ENCODE measurements at places on chromosomes 5 and 9.
A peak's percentile ranks its signal among the peaks of the same experiment; 100 is the strongest.

DNA sequence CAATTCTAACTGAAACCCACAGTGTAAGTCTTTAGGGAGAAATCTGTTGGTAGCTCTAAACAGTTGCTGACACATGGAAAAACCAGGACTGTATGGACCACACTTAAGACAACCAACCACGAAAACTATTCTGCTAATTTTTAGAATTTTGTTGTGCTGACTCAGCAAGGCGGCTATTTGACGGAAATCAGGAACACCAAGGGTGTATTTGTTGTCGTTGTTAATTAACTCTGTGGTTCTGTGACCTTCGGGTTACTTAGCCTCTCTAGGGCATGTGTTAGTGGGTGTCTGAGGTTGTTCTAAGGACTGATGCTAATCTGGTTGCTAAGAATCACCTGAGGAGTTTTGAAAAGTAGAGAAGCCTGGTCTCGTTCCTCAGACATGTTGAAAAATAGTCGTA lies 79.2 kb downstream of the ATP10B start:
- DNase-seq, result no peak

GRCh38 chr9:93397661-93398373 lies 53.7 kb upstream of the FAM120A start:
- DNase-seq, result peak; percentile 92

DNA sequence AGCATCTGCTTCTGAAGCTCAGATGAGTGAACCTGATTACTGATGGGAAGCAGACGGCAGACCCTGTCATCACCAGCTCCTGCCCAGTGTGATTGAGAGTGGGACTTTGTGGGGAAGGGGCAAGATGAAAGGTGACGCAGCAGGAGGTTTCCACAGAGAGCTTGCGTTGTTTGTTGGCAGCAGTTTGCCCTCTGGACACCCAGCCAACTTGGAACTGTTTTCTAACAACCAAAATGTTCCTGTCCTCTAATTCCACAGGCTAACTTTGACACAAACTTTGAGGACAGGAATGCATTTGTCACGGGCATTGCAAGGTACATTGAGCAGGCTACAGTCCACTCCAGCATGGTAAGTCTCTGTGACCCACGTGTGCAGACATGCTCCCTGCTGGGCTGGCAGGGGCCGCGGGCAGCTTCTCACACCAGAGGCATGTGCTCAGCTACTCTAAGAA lies 20.9 kb downstream of the CYFIP2 start:
- no peak for DNase-seq

DNA sequence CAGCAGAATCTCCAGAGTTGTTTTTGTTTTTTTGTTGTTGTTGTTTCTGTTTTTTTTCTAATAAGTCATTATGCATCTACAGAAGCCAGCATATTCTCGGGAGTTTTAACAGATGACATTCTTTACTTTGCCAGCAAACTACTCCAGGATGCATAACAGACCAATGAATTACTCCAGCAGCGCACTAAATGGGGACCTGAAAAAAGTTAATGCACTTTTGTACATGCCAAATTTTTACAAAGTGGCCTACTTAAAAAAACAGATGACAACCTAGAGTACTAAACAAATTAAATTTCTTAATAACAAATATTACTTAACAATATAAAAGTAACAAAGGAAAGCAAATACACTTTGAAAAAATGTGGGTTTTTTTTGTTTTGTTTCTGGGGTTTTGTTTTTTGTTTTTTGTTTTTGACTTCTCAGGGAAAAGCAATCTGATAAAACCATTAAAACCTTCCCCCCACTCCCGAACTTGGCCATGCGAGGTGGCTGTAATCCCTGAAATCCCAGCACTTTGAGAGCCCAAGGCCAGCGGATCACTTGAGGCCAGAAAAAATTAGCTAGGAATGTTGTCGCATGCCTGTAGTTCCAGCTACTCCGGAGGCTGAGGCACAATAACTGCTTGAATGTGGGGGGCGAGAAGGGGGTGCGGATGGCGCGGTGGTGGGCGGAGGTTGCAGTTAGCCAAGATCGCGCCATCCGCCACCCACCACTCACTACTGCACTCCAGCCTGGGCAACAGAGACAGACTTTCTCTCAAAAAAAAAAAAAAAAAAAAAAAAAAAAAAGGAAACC lies 352.4 kb downstream of the CETN3 start:
- DNase-seq, result no peak

DNA sequence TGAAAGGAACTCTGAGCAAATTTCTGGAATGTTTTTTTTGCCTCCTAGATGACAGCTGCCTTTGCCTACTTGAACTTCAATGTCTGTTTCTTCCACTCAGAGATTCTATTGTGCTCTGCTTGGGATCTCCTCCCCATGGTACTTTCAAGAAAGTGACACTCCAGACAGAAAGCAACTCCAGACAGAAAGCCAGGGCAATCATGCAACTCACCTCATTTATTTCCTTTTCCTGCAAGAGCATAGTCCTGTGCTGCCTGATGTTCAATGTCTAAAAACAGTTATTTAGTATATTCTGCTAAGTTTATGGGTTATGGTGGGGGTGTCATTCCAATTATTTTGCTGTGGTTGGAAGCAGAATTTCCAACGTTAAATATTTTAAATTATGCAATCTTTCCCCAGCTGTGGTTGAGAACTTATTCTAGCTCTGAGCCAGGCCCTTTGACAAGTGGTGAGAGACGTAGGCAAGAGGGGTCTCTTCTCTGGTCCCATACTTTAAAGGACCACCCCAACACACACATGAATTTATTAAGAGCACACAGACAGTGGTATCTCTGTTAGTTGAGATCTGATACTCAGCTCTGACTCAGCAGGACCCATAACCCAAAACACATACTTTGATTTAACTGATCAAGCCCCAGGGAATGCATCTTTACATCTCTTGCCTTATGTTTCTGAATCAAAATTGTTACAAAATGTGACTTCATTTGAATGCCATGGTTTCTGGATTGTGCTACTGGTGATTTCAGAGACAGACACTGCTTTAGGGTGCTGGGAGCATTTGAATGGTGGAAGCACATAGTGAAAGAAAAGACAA lies 39.5 kb upstream of the MAMDC2 start:
- DNase-seq, result no peak

DNA sequence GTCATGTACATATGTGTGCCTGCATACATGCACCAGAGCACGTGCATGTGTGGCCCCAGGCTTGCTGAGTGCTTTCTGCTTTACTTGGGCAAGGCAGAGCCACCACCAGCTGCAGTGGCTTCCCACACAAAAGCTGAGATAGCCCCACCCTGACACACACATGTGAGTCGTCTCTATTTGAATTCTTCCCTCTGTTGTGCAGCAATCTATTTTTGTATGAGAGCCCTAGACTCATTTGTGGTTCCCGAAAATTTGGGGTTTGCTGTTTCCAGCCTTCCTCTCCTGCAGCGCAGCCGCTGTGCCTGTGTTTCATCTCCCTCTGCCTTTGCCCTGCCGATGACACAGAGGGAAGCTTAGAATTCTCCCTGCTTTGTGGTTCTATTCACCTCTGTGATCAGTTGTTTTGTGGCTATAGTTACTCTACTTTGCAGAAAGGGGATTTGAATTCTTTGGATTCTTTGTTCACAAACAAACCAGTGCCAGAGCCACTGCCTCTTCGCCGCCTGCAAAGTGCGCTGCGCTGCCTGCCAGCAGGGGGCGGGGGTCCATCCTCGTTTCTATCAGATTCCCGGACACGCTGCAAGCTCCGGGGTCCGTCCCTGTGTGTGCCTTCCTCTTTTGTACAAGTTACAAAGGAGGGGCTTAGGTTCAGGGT lies 95.8 kb upstream of the DAP start:
- DNase-seq, result peak; percentile 76

DNA sequence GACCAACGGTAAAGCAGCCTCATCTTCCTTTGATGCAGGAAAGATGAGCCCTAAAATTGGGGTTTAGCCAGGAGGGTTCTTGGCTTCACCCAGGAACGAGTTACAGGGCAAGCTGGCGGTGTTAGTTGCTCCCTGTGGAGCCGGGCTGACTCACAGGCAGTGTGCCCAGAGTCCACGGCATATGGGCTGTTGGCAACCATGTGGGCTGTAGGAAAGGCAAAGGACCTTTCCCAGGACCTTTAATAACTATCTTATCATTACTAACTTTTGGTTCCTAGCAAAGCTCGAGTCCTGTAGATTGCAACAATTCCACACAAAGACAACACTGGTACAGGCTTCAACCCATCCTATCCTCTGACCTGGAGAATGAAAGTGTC lies 29.8 kb upstream of the CLPTM1L start:
- no peak for DNase-seq

GRCh38 chr9:130018265-130018664 lies 24.7 kb downstream of the FNBP1 start:
- DNase-seq, result no peak

- peak; percentile 93 for DNase-seq
Observed at GRCh38 chr5:141513627-141514329, 24.9 kb downstream of the PCDHGC5 start.

DNA sequence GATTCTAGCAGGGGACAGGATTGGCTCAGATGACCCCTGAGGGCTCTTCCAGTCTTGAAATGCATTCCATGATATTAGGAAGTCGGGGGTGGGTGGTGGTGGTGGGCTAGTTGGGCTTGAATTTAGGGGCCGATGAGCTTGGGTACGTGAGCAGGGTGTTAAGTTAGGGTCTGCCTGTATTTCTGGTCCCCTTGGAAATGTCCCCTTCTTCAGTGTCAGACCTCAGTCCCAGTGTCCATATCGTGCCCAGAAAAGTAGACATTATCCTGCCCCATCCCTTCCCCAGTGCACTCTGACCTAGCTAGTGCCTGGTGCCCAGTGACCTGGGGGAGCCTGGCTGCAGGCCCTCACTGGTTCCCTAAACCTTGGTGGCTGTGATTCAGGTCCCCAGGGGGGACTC lies 2.9 kb upstream of the MYOZ3 start:
- DNase-seq, result no peak

DNA sequence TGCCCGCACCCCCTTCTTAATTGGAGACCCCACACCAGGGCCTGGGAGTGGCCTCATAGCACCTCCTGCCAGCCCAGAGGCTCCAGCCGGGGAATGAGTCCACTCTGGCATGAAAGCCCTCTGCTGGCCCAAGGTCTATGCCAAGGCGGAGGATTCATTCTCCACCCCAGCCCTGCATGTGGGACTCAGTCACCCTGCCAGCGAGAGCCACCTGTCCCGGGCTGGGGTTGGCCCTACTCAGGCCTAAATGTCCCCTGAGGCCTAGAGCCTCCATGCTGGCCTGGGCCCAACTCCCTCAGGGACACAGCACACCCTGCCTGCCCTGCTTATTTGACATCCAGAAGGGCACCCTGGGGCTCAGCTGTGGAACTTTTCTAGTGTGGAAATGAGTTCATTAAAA lies 1.0 kb upstream of the RAPGEF1 start:
- DNase-seq, result no peak

GRCh38 chr5:150778517-150779396 lies at the start of gene SMIM3:
SMIM3 (plus strand) TSS chr5:150778757; CDS start chr5:150795441, 16,684 bp downstream.
- peak; percentile 89 for DNase-seq

- DNase-seq, result no peak
Observed at GRCh38 chr5:160039810-160040470, 31.0 kb downstream of the TTC1 start.

- DNase-seq, result no peak
Observed at GRCh38 chr5:3022665-3023064, 271.2 kb upstream of the IRX2 start.
